Neural crest cell (in vitro differentiated cells): ENCODE measurements at places on chromosomes 1 and 21.

- DNase-seq, result no peak
These were observed 3.9 kb upstream of the CACNA1S start for GRCh38 chr1:201116091-201116490.

DNA sequence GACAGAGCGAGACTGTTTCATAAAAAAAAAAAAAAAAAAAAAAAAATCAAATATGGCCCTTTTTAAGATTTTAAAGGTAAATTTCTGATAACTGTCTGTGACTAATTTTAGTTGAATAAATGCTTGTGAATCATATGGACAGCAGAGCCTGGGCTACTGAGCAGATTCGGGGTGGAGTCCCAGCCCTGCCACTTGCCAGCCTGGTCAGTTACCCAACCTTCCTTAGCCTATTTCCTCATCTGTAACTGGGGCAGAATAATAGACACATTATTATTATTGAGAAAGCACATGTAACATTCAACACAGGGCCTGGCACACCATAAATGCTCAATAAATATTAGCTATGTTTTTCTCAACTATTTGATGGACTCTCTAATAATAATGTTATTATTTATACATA, 11.2 kb upstream of the H3-3A start:
- DNase-seq, result no peak

- DNase-seq, result no peak
These were observed 300.0 kb downstream of the OMA1 start for GRCh38 chr1:58246549-58246948.

- DNase-seq, result no peak
These were observed 132.9 kb upstream of the RAB4A start for GRCh38 chr1:229138058-229138457.

GRCh38 chr1:36222481-36223380, 1.5 kb upstream of the THRAP3 start:
- no peak for DNase-seq

DNA sequence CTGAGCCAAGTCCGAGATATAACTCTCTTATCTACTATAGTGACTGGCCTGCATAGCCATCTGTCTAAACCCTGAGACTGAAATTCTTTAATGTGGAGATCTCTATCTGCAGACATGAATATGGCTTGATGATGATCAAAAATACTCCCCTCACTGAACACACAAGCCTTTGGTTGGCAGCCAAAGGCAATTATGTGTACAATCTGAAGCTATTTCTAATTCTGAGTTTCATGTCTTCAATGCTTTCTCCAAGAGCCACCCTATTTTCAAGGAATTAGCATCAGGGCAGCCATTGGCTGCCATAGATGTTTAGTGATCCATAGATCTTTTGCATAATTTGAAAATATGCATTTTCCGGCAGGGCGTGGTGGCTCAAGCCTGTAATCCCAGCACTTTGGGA, 168.2 kb downstream of the TGFB2 start:
- DNase-seq, result no peak

GRCh38 chr1:30520476-30520875, 202.9 kb downstream of the MATN1 start:
- DNase-seq, result no peak

DNA sequence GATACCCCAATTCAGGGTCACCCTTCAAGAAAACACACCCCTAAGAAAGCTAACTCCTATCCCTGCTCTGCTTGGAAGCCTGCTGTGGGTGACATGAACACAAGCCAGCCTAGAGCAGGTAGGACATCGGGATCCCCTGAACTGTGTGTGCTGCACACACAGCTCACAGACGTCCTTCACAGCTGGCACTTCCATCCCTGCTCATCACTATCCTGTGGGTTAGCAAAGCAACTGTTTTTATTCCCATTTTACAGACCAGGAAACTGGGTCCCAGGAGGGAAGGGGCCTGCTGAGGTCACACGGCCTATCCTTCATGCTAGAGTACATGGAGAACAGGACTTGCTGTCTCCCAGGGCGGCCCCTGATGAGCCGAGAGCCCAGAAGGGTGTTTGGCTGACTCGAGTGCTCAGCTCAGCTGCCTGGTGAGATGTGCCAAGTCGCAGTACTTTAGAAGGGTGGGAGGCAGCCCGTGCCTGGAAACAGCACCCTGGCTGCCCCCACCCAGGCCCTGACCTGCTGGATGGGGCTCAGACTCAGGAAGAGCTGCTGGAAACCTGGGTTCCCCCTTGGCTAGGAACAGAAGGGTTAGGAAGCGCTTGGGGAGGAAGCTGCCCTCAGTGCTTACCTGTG, 28.3 kb upstream of the BTG2 start:
- no peak for DNase-seq

GRCh38 chr1:59110271-59110670, 186.6 kb upstream of the FGGY start:
- no peak for DNase-seq

- no peak for DNase-seq
These were observed 140.2 kb upstream of the RUNX1 start for GRCh38 chr21:35189077-35189863.

- no peak for DNase-seq
These were observed 20.1 kb upstream of the ADAR start for GRCh38 chr1:154628121-154628405.

DNA sequence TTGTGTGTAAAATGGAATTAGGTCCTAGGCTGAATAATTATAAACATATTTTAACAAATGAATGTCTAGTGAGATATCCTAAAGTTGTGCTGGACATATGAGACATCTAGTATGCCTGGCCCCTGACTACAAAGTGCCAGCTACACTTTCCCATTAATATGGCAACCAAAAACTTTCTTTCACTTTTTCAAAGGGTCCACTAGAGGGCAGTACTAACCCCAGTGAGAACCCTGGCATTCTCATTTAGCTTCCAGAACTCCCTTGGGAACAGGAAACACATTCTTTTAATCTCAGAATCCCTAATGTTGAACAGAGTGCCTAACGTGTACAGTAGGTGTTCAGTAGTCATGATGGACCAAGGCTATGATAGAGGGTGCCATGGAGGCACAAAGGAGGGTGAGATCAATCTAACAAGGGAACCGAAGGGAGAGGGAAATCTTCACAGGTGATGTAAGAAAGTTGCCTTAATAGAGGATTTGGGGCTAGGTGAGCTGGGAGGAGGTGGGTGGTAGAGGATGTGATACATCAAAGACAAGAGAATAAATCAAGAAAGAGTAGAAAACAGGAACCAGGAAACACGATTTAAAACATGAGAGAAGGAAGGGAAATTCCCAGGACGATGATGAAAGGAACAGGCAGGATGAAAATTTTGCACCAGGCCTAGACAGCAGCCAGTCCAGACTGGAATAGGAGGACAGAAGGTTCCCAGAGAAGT, 41.6 kb downstream of the NSL1 start:
- no peak for DNase-seq

DNA sequence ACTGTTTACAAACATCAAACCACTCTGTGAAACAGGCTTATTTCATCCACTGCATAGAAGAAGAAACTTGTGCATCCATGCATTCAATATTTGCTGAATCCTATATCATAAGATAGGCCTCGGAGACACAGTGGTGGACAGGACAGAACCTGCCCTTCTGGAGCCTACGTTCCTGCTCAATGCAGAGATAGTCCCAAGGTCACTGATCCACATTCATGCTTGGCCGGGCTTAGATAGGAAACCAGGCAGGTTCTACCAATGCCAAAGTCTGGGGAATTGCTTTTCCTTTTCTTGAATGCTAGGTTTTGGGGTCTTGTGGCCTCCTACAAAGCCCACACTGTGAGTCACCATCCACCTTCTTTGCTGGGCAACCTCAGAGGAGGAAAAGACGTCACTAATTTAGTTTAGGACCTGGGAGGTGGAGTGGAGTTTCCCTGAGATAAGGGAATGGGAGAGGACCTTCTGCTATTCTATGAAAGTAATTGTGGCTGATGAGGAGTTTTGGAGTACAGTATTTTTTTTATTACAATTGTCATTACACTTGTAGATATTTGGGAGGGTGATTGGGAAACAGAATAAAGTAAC, 99.7 kb upstream of the CD34 start:
- DNase-seq, result no peak

- no peak for DNase-seq
These were observed 254.9 kb downstream of the RHOU start for GRCh38 chr1:228989992-228990827.

- DNase-seq, result no peak
These were observed 881.5 kb downstream of the BRINP3 start for GRCh38 chr1:189596197-189596596.

DNA sequence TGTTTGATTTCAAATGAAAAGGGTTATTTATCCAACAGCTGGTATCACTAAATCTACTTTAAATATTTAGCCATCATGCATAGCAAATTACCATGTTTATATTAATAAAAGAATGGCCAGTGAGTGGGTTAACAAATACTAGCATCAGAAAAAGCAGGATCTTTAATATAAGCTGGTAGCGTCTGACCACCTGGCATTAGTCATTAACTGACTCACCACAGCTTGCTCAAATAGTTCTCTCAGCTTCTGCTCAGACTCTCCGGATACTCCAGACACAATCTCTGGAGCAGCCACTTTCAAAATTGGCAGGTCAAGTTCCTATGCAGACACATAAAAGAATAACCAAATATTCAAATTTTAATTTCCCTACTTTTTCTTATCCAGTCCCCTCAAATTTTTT, 29.6 kb downstream of the NVL start:
- DNase-seq, result no peak

GRCh38 chr1:147235822-147236221, 6.7 kb upstream of the CHD1L start:
- DNase-seq, result no peak

DNA sequence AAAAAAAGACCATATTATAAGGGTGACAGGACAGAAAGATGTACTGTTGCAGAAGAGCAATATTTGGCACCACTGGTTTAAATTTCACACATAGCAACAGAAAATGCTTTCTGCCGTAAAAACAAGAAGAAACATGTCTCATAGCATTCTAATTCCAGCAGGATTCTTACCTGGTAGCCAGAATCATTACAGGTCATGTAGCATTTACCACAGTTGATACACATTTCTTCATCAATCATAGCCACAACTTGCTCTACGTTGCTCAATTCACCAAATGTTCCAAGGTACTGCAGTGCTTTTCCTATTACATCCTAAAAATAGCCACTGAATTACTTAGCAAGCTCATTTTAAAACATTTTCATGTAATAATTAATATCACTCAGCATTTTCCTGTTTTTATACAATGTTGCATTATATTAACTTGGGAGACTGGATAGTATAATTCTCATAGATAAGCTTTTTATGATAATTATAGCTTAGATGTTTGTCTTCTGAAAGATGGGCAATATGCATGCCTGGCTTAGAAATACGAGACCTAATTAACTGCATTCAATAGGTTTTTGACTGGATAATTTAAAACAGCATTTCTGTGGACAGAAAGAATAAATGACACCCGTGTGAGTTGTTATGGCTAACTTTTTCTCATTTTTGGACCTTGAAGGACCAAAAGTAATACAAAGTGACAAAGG, 360.7 kb downstream of the PTBP2 start:
- DNase-seq, result no peak

DNA sequence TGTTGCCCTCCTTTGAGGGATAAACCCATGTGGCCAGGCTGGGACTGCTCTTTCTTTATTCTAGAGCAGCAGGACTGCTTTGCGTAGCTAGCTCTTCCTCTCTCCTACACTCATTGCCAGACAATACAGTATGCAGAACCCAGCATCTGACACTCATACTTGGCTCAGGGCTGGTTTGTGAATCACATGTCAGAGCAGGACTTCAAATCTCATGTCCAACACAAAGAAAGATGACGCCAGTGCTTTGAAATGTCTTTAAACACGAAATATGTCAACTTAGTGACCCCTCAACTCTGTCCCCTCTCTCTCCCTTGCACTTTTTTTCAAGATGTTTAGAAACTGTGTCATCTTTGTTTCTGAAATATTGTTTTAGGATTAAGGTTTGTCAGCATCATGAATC, 135.0 kb downstream of the TGFB2 start:
- no peak for DNase-seq

DNA sequence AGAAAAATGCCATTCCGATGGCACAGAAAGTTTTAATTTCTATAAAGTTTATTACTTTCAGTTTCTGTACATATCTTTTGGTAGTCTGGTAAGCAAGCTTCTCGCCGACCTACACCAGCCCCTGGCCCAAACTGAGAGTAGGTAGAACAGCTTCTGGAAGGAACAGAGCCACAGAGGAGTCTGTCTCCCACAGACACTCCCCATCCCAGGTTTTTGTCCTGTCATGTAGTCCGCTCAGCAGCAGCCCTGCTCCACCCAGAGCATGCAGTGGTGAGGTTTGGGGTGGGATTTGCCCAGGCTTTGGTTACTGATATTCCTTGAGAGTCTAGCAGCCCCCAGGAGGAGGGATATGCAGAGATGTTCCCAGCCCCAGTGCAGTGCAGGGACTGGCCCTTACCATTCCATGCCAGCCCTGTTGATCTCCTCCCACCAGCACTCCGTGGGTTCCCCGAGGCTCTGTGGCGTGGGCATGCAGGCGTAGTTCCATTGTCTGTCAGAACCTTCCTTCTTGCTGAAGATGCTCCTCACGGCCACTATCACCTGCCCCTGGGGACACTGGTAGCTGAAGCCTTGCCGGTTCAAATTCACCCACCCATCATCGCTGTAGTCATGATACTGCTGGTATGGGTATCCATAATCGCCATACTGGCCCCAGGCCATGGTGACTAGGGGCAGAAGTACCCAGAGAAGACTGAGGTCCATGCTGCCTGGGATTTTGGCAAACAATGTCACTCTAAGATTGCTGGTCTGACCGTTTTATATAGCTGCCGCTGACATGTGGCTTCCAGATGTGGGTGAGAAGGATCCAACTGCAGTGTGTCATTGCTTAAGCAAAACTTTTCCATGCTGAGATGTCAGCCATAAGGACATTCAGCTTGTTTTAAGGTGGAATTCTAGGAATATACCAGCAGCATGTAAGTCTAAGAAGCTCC, at the start of gene DPT:
Gene DPT (minus strand): TSS at position 734 of the 932 bp plus-strand sequence. CDS start 32 bp downstream, at position 702.
- DNase-seq, result no peak

- no peak for DNase-seq
These were observed 96.5 kb upstream of the CAMK1G start for GRCh38 chr1:209486861-209487593.

GRCh38 chr1:65359888-65360287, 50.5 kb downstream of the DNAJC6 start:
- no peak for DNase-seq

DNA sequence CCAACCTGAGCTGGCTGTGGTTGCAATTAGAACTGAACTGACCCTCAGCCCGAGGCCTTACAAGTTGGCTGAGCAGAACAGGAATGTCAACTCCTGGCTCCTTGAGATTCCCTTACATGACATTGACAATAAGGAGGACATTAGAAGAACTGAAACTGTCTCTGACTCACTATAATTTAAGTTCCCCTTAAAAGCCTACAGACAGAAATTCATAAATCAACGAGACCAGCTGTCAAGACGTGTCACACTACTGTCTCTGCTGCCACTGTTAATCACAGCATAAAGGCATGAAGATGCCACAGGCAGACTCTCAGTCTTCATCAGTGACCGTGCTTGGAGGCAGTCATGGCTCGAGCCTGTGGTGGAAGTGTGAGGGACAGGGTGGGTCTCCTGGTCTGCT, 168.8 kb downstream of the GABPA start:
- no peak for DNase-seq

GRCh38 chr1:199474738-199475137, 552.8 kb upstream of the NR5A2 start:
- DNase-seq, result no peak
